ENCODE measurements at places on chromosomes 2 and 18. TPM values are rescaled to one million over a fixed set of nuclear protein-coding genes. Genes with fewer than 3 reads are reported as not detected.

The TMEM169 gene
- total RNA-seq = under 0.01 TPM

The C2orf72 gene
- 0.16 TPM for total RNA-seq

The DSC1 gene
- total RNA-seq = not detected

The LYG2 gene
- not detected for total RNA-seq

The RAD51AP2 gene
- not detected for total RNA-seq

The IL37 gene
- not detected for total RNA-seq

The SOCS6 gene
- total RNA-seq = 26.9 TPM

The SCLY gene
- 23.3 TPM for total RNA-seq

The GULP1 gene
- total RNA-seq = 7.1 TPM

The SLC16A14 gene
- total RNA-seq = 0.06 TPM

The DSG1 gene
- total RNA-seq = not detected

The CRACDL gene
- total RNA-seq = 2.9 TPM

The DIPK1C gene
- not detected for total RNA-seq

The NDUFB3 gene
- total RNA-seq = 108 TPM

The PIKFYVE gene
- total RNA-seq = 32.1 TPM

The COLEC11 gene
- total RNA-seq = 0.57 TPM

The STEAP3 gene
- 8.6 TPM for total RNA-seq

The TMEM200C gene
- not detected for total RNA-seq
